GM10248 (cell line): ENCODE measurements at places on chromosomes 1 and 21.

- peak; percentile 74 for DNase-seq
Observed at GRCh38 chr1:83761167-83762038, 237.5 kb downstream of the TTLL7 start.

GRCh38 chr1:40944326-40944725 lies 35.2 kb upstream of the CTPS1 start:
- DNase-seq: no peak

DNA sequence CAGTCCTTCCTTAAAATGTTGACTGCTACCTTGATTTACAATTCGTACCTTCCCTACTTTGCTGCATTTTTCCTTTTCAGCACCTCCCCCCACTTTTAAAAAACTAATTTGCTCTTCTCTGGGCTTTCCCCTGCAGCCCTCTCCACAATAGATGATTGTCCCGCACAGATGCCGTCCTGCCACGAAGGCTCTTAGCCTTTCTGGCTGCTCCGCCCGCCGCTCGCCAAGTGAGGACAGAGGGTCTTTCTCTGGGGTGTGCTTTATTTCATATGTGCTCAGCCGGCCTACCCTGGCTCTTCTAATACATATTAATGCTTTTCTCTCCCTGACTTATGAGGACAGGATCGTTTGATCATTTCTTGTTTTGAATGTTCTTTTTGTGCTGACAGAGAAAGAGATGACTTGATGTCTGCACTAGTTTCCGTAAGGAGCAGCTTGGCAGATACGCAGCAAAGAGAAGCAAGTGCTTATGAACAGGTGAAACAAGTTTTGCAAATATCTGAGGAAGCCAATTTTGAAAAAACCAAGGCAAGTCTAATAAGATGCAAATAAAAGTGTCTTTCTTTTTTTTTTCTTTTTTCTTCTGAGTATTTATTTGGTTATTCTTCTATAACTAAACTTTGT lies 60.6 kb downstream of the SDCCAG8 start:
- no peak for DNase-seq

DNA sequence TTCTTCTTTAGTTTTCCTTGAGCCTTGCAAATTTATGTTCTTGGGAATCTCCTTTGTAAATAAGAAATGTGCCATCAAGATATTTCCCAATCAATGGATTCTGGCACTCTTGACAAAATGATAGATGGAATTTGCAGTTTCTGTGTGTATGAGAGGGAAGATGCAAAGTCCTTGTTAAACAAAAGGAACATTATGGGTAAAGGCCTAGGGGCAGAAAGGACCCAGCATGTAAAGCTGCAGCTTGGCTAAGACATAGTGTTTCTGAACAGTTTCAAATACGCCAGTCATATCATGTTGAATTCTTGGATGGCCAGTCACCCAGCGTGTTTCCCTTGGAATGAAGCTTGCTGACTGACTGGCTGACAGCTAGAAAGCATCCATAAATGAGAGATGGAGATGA lies 210.8 kb downstream of the NFIA start:
- no peak for DNase-seq

DNA sequence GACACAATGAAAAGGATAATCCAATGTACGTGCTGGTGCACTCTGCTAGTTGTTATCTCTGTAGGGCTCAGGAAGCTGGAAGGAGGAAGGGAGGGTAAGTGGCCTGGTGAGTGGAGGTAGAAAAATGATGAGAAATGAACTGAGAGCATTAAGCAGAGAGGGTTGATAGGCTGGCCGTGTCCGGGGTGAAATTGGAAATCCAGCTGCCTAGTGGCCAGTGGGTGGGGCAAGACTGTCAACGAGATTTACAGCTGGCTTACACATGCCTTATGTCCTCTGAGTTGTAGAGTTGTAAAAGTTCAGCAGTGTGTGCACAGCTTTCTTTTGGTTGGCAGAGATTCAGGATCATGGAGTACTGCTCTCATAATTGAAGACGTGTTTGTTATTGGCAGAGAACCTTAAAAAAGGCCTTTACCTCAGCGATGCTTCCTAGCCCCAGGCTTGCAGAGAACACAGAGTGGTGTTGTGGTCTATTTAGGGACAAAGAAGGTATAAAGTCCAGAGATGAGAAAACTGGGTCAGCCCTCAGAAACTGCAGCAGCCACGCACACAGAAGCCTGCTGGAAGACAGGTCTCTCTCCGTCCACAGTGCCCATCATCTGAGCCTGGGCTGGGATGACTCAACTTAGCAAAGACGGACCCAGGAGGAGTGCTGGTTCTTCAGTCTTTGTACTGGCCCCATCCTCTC lies 132.4 kb downstream of the EDEM3 start:
- no peak for DNase-seq

DNA sequence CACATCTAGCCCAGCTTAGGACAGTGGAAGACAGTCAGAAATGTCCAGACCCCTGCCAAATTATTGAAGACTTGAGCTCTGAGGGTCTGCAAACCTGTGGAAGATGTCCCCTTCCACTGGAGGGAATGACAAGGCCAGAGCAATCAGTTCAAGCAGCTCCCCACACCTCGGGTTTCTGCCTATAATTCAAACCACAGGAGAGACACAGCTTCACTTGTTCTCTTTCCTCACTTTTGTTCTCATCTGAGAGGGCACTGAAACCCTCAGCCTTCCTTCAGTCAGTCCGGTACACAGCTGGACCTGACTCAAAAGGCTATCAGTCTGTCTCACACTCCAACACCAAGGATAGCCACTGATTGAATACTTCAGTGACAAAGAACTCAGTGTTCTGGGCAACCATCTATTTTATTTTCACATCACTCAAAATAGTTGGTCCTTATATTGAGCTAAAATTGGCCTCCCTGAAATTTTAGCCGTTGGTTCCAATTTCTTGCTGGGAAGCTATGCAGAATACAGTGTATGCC lies 70.1 kb downstream of the TENT5C start:
- DNase-seq: no peak

- no peak for DNase-seq
Observed at GRCh38 chr1:47682198-47682597, 244.4 kb downstream of the FOXD2 start.

GRCh38 chr21:43369124-43369523 lies 57.8 kb downstream of the SIK1 start:
- DNase-seq: peak; percentile 57

DNA sequence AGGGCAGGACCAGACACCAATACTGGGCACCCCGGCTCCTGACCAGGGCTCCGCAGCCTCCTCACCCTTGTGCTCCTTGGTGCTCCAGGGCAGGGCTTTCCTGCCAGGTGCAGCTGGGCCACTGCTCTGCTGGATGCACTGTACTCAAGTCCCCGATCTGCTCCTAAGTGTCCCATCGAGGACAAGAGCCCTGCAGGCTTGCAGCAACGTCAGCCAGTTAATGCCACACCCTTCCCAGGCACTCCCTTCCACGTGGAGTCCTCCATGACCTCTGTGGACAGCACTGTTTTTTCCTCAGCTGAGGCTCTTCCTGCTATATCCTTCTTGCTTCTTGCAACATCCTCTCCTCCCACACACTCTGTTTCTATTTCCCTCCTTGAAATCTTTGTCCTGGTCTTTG lies 94.0 kb upstream of the NGF start:
- no peak for DNase-seq

GRCh38 chr1:23732363-23733224 lies 10.7 kb upstream of the ELOA start:
- no peak for DNase-seq

GRCh38 chr1:217393896-217394295 lies 237.0 kb downstream of the GPATCH2 start:
- no peak for DNase-seq

DNA sequence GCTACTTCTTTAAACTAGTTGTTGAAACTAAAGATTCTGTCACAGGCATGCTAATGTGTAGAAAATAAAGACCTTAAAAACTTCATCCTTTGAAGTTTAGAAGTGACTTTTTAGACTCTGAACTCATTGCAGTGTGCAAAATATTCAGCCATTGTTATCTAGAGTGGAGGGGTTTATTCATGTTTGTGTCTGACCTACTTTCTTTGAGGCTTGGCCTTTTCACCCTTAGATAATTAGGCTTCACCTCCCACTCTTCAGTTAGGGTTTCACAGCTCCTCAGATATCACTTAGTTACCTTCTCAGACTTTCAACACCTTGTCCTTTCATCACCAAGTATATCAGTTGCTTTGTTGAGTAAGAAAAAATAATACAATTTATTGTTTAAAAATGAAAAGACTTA lies 75.9 kb downstream of the IVNS1ABP start:
- DNase-seq: no peak

DNA sequence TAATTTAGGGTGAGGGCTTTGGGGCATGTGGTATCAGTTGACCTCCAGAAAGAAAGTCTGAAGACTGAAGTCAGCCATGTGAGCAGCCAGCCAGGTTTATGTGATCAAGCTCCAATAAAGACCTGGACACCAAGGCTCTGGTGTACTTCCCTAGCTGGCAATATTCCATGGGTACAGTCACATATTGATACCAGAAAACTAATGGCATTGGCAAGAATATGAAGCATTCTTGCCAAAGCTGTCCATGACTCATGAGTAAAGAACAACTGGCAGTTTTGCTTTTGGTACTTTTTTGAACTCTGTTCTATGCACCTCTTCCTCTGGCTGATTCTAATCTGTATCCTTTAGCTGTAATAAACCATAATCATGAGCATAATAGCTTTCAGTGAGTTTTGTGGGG lies 415.3 kb upstream of the CAMK1G start:
- no peak for DNase-seq

- DNase-seq: no peak
Observed at GRCh38 chr21:28387220-28387619, 605.5 kb downstream of the LTN1 start.

DNA sequence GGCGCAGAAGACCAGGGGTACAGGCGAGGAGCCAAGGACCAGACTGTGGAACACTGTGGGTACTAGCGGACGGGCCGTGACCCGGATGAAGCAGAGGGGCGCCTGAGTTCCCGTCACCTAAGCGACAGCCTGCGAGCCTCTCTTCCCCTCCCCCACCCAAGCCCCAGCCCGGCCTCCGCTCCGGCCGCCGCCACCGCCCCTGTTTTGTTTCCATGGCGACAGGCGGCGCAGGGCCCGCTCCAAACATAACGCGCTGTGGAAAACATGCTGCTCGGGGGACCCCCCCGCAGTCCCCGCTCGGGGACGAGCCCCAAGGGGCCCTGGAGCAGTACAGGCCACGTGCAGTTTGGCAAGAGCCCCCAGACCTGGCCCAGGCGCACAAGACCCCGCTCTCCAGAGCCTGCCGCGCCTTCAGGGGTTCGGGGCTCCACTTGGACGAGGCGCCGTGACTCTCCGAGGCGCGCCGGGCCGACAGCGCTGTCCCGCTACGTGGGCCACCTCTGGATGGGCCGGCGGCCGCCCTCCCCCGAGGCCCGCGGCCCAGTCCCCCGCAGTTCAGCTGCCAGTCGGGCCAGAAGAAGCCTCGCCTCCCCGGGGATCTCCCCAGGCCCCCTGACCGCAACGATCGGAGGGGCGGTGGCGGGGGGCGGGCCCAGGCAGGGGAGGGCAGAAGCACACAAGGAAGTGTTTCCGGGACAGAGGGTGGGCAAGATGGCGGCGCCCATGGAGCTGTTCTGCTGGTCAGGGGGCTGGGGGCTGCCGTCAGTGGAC lies at the start of gene MTX1:
Gene MTX1 (plus strand): TSS at position 155 of the 771 bp plus-strand sequence. CDS start 110 bp downstream, at position 265.
- DNase-seq: peak; percentile 92

GRCh38 chr21:26836528-26836927 lies 8.7 kb downstream of the ADAMTS1 start:
- DNase-seq: no peak
